ENCODE measurements at places on chromosomes 5 and 9.

DNA sequence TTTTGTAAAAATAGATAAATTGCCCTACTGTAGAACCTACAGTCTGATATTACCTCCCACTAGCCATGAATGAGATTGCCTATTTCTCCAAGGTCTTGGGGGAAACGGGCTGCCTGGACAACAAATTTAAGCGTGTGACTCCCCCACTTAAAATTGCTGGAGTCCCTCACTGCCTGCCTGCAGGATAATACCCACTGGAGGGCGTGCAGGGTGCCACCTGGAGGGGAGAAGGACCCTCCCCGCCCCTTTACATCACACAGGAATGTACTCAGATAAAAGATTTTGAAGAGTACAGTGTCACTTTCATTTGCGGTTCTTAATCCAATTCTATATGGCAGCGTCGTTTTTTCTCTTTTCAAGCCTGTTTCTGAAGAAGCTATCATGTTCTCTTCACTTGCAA is 6.2 kb upstream of the TRIM7 start:
- DNase-seq, result no peak

GRCh38 chr5:17089690-17090089 is 127.7 kb upstream of the BASP1 start:
- no peak for DNase-seq

DNA sequence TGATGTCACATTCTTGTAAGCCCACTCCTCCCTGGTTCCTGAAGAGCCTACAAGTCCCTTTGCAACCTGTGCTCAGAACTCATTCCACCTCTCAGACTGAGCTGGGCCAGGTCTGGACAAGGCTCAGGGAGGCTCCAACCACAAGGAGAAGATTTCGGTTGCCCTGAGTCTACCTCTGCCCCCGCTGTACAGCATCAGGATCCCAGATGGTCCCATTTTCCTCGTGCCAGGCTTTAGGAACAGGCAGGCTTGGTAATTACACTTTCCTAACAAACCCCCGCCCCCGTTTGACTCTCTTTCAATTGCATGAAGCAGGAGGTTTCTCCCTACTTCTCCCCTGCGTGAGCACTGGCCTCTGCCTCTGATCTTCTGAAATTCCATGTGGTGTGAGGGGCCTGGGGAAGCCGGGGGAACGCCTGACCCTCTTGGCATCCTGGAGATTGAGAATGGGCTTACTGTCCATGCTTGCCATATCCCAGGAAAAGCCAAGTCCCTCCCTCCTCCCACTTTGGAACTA is 86.9 kb upstream of the CTNNA1 start:
- no peak for DNase-seq

DNA sequence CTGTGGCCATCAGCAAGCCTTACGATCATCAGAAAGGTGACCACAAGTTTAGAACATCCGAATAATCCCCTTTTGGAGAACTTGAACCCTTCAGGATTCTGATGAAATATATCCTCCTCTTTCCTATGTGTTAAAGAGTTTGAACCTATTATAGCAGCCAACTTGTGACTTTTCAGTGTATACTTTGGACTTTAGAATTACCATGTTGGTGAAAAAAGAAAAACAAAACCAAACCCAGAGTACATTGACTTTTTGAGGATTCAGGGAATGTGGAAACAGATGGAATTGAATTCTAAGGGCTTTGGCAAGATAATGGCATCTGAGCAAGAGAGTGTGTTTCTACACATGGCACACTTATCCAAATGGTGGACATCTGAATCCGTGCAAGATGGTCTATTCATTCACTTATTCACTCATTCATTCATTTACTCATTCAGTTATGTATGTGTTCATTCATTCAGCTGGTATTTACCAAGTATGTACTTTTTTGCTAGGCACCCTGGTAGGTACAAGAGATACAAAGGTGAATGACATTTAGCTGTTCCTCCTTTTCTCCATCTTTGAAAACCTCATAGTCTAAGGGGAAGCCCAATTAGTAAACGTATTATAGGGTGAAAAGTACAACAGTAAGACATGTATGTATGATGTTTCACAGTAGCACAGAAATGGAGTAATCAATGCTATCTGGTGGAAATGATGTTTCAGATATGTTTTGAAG is 91.8 kb downstream of the PRDM6 start:
- no peak for DNase-seq

DNA sequence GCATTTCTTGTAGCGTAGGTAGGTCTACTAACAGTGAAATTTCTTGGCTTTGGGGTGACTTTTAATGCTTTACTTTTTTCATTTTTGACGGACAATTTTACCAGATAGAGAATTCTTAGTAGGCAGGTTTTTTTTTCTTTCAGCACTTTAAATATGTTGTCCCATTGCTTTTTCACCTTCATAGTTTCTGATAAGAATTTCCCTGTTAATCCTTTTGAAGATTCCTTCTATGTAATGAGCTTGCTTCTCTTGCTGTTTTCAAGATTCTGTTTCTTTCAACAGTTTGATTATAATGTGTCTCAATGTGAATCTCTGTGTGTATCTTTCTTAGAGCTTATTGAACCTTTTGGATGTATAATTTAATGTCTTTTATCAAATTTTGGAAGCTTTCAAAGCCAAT is 35.5 kb downstream of the PBX3 start:
- no peak for DNase-seq

DNA sequence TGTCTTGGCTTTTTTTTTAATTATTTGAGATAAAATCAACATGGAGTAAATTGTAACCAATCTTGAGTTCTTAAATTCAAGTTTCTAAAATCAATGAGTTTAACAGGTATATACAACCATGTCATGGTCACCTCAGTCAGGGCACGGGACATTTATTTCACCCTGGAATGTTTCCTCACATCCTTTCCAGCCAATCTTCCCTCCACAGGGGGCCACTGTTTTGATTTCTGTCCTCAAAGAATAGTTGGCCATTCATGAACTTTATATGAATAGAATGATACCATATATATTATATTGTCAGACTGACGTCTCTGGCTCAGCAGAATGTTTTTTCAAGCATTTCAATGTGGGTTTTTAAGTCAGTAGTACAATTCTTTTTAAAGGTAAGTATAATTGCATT is 806 bp downstream of the ZNF474 start:
- DNase-seq, result no peak

GRCh38 chr9:78470741-78471140 is 173.8 kb downstream of the PSAT1 start:
- no peak for DNase-seq

DNA sequence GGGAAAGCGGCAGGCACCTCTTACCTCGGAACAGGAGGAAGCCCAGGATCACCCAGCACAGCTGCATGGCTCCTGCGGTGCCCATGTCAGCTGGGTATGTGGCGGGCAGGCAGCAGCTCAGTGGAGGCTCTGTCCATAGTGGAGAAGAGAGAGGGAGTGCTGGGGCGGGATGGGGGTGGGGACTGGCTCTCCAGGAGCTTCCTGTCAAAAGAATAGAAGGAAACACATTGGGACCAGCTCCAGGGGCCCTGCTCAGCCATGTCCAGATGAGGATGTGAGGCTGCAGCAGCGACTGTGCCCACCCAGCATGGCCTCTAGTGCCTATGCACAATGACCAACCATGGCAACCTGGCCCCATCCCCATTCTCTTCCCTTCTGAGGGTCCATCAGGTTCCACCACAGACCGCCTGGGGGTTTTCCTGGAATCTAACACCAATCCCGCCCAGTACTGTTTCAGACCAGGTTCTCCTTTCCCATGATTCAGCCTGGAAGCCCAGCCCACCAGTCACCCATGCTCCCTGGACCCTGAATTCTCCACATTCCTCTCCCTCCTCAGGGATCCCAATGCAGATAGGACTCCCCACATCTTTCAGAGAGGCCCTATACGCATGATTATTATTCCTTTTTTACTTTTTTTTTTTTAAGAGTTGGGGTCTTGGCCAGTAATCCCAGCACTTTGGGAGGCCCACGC is at the start of gene ECSCR:
TSS of gene ECSCR (minus strand) at position 158 of the 691 bp plus-strand sequence. CDS start at position 85, 73 bp downstream.
- DNase-seq, result no peak

DNA sequence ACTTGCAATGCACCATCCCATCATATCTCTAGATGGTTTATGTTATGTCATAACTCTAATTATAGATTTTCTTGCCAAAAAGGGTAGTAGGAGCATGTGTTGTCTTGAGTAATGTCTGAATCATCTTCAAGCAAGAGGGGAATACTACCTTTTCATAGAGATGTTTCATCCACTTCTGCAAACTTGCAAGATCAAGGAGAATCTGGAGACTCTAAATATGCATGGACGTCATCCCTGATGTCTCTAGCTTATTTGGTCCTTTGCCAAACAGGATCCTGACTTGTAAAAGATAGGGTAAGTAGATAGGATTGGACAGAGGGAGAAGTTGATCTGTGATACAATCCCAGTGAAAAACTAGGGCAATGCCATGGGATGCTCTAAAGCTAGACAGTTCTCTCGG is 246.5 kb downstream of the DMRTA1 start:
- DNase-seq, result no peak

GRCh38 chr9:129849901-129850300 is 14.6 kb downstream of the USP20 start:
- no peak for DNase-seq

DNA sequence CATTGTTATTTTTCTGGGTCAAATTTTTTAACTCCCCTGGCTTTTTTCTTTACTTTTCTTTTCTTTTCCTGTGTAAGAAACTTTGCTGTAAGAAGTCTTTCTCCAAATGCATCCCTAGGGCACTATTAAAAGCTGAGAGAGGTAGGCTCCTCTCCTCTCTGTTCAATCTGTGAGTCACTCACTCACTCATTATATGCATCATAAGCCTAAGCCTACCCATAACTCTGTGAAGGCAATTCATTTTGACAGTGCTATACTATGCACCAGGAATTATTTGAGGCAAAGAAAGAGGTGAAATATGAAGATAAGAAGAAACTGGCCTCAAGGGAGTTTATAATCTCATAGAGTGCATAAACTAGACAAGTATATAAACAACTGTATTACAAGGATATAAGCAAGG is 67.9 kb upstream of the PRR16 start:
- no peak for DNase-seq

DNA sequence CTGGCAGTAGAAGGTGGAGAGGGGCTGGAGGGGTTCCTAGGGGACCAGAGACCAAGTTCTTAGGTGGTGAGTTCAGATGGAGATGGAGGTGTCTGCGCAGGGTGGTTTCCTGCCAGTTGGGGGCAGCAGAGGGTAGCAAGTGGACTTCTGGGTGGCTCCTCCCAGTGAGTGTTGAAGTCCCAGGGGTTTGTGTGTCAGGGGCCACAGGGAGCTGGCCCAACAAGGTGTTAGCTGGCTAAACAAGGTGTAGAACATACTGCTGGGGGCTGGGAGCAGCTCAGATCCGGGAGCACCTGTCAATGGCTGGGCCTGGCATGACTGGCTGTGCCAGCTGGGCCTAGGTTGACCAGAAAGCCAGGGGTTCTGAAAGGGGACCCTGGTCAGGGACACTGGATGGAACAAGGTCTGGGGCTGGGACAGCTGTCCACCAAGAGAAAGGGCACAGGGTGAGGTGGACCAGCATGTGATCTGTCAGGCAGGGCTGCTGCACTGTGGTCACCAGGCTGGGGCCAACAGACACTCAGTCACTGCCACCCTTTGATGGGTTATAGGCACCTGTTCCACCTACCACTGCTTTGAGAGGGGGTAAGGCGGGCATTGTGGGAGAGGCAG is 35.6 kb downstream of the DAB2IP start:
- peak; percentile 86 for DNase-seq

- no peak for DNase-seq
Observed at GRCh38 chr5:119402081-119402480, 46.3 kb downstream of the TNFAIP8 start.

Data from GM13977 (cell line).